ENCODE measurements at places on chromosomes 12 and 14.
A peak's percentile ranks its signal among the peaks of the same experiment; 100 is the strongest.

GRCh38 chr14:55500219-55500701, 59.8 kb upstream of the TBPL2 start:
- DNase-seq: no peak

- DNase-seq: no peak
These were observed 71.7 kb downstream of the TGFB3 start for GRCh38 chr14:75910048-75910447.

DNA sequence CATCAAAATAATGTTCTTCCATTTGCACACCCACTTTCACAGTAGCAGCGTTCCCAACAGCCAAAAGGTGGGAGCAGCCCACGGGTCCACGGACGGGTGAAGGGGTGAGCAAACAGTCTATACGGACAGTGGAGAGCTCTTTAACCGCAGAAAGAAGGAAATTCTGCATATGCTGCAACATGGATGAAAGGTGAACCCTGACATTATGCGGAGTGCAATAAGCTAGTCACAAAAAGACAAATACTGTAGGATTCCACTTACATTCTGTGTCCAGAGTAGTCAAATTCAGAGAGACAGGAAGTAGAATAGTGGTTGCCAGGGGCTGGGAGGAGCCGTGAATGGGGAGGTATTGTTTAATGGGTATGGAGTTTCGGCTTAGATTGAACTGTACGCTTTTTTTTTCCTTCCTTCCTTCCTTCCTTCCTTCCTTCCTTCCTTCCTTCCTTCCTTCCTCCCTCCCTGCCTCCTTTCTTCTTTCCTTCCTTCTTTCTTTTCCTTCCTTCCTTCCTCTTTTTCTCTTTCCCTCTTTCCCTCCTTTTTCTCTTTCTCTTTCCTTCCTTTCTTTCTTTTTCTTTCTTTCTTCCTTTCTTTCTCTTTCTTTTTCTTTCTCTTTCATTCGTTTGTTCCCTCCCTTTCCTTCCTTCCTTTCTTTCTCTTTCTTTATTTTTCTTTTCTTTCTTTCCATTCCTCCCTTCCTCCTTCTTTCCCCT, 15.8 kb upstream of the ANKRD9 start:
- DNase-seq: peak; percentile 49

GRCh38 chr14:35403114-35403602, 1.4 kb downstream of the NFKBIA start:
- DNase-seq: no peak

- DNase-seq: peak; percentile 96
These were observed 1.6 kb upstream of the DGKA start for GRCh38 chr12:55929306-55929791.

GRCh38 chr12:26798640-26799039, 34.4 kb downstream of the ITPR2 start:
- DNase-seq: no peak

- DNase-seq: no peak
These were observed 146.2 kb downstream of the BCL11B start for GRCh38 chr14:99125616-99126431.

DNA sequence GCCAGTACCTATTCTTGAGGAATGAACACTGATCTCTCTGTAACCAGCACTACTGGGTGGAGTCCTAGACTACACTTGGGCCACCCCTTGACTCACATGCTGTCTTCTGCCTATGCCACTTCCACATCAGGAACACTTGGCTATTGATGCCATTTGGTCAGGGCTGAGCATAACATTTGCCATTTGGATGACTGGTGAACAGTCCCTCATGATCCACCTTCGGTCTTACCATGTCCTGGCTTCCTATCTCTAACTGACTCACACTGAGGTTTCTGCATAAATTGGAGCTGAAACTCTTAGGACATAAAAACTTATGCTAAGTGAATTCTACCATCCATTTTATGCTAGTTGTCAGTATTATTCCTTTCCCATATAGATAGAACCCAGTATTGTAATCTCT, 91.7 kb upstream of the PELI2 start:
- no peak for DNase-seq

DNA sequence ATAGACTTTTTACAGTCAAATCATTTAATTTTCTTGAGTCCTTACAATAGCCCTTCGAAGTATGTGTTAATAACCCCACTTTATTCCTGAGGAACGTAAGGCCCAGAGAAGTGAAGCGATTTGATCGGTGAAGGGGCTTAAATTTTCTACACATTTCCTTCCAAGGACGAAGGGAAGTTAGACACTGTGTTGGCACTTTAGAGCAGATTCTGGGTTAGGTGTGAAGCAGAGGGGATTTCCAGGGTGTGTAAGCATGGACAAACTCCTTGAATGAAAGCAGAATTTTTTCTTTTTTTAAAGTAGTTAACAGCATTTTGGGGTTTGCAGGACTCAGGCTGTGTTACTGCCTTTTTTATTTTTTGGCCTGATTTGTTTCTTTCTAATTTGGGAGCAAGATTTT, 38.9 kb downstream of the PRORP start:
- DNase-seq: peak; percentile 39
